ENCODE measurements at places on chromosomes 7 and 10.

DNA sequence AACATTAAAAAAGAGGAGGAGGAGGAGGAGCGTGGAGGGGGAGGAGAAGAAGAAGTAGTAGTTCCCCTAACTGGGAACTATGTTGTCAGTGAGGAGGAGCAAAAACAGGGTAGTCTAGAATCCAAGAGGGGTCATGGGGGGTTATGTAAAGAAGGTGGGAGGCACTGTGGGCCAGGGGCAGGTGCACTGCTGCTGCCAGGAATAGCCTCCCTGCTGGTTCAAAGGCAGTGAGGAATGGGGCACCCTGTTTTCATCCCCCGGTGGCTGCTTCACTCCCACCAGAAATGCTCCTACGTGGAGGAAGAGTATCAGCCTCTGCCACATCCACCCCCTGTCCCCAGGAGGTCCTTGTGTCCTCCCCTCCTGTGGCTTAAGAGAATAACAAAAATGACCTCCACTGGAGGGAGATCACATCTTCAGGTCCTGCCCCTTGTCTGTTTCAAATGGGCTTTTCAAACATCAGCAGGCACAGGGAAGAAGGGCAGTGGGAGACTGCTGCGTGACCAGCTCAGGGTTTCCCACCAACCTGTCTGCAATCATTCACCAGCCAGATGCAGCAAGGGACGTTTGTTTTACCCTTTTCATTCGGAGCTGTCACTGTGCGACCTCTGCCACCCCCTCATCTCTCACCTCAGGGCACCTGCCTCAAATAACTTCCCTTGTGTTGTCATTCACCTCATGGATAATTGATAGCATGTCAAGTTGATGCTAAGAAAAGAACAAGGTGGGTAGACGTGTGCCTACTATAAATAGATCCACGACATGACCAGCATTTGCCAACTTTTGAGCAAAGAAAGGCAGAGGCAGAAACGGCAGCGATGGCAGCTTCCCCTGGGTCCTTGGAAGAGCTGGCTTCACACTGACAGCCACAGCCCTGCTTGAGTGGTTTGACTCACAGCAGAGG, 92.6 kb downstream of the DGKI start:
- DNase-seq = no peak

DNA sequence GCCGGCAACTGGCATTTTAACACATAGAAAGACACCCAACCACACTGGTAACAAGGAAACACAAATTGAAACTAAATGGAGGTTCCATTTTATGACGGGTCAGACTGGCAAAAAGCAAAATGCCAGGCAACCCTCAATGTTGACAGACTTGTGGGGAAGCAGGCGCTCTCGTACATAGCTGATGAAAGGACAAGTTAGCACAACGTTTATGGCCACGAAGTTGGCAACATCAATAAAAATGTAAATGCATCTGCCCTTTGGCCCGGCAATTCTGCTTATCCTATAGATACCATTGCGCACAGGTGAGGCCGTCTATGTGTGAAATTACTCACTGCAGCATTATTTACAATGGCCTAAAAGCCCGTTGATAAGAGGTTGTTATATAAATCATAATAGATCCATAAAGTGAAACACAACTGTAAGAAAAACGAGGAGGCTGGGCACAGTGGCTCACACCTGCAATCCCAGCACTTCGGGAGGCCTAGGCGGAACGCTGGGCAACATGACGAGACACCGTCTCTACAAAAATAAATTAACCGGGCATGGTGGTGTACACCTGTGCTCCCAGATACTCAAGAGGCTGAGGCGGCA, 39.8 kb downstream of the FOXL3 start:
- no peak for DNase-seq

DNA sequence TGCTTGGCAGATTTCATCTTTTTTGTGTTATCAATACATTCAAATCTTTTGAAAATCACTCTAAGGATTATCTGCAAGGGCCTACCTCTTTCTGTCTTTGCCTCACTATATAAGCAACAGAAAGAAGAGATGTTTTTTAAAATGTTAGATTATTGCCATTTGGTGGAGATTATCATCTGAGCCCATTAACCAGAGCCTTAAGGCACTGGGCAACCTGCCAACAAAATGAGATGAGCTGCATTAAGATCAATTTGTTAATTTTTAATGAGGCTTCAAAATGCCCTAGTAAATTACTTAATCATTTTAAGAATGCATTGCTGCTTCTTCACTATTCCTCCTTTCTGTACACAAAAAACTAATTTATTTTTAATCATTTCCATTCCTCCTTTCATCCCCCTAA, 314.1 kb downstream of the SNX13 start:
- no peak for DNase-seq

- DNase-seq = no peak
Measured at GRCh38 chr7:151310578-151310977, 31.0 kb upstream of the NUB1 start.

- no peak for DNase-seq
Measured at GRCh38 chr10:71344993-71345480, 26.0 kb downstream of the SLC29A3 start.

- no peak for DNase-seq
Measured at GRCh38 chr7:108442039-108442568, 14.1 kb downstream of the NRCAM start.

GRCh38 chr7:112067632-112068540, 138.3 kb downstream of the DOCK4 start:
- DNase-seq = no peak

DNA sequence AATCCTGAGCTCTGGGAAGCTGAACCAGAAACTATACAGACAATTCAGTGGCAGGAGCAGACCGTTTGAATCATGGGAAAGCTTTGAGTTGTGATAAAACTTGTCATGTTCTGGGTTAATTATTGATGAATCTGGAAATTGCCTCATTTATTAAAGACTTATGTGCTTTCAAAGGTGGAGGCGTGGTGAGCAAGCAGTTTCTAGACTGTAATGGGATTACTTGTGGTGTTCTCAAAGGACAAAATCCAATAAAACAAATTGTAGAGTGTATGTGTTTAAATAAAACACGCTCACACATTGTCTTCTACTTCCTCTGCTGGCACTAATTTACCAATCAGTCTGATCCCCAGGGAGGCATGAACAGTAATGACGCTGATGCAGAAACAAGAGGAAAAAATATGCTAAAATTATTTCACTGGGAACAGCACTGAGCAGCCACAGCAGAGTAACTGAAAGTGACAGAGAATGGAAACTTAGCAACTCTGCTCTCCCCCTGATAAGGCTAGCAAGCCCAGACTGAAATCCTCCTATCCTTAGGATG, 25.1 kb downstream of the PARD3 start:
- no peak for DNase-seq

DNA sequence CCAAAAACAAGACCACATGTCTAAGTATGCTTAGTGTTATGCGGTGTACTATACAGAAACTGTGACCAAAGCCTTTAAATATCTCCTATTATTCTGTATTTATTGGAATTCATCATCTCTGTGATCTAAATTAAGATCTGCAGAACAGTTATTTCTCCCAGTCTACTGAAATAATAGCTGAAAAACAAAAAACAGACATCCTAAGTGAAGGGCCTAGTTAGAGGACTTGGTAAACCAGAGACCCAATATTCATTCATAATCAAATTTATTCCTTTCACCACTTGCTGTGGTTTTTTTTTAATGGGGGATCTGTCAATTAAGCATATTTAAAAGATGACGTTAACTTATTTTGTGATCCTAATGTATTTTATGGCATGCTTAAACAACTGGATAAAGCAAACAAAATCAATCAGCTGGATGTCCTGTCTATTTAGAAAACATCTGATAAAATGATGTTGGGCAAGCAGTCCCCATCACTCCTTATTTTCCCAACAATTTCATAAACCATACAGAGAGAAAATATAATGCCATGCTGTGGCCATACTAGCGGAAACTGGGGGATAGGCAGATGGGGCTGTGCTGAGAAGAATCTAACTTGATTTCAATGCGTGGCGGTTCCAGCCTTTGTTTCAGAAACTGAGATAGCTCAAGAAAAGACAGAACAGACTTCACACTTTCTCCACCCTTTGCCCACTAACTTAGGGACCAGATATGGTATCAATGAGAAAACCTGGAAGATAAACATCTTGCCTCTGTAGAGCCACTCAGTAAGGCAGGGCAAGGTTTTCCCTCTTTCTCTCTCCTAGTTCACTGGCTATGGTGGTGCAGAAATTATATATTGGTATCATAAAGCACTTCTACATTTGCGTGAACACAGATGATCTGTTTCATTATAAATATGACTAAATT, 32.9 kb downstream of the ICA1 start:
- DNase-seq = no peak

DNA sequence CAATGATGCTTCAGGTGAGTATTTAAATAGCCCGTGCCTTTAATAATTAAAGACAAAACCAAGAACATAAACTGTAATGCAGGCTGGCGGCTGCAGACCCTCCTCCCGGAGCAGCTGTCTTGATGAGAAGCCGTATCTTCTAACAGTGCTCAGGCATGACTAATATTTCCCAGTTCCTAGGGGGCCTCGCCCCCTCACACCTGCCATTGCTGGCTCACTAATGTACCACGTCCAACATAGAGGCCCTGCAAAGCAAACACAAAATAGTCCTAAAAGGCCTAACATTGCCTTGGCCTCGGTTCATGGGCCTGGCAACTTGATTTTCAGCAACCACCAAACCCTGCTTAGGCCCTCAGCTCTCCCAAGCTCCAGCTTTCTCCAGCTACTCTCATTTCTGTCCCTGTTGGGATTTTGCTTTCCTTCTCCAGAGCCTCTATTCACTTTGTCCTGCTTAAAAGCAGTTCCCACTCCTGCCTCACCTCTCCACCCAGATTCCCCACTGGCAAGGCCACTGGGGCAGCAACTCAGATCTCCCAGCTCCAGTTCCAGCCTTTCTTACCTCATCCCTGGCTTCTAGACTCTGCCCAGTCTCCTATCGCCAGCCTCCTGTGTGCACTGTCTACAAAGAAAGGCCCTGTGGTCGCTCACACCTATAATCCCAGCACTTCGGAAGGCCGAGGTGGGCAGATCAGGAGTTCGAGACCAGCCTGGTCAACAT, 16.2 kb downstream of the SORBS1 start:
- no peak for DNase-seq

DNA sequence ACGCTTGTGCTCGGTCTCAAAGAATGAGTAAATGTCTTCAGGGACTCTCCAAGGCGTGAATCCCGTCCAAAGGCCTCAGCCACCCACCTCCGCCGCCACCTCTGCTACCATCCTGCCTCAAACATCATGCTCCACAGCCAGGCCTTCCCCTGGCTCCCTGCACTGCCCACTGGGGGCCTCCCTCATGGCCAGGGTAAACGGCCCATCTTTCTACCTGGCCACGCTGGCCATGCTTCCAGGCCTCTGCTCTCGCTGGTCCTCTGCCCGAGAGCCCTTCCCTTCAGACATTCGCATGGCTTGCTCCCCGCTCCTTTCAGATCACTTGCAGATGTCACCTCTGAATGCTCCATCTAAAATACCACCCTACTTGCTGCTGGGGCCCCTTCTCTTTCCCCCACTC, 40.2 kb downstream of the ZNF783 start:
- no peak for DNase-seq

GRCh38 chr10:4588824-4589223, 237.2 kb upstream of the AKR1E2 start:
- no peak for DNase-seq

GRCh38 chr10:24481241-24481640, 242.4 kb downstream of the ARHGAP21 start:
- no peak for DNase-seq

GRCh38 chr10:15352836-15353235, 18.3 kb downstream of the FAM171A1 start:
- DNase-seq = no peak

DNA sequence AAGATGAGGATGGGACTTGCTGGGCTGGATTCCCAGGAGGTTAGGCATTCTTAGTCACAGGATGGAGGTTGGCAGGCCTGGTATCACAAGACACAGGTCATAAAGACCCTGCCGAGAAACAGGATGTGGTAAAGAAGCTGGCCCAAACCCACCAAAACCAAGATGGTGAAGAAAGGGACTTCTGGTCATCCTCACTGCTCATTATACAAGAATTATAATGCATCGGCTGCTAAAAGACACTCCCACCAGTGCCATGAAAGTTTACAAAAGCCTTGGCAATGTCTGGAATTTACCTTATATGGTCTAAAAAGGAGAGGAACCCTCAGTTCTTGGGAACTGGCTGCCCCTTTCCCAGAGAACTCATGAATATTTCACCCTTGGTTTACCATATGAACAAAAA, 345.5 kb upstream of the POM121L12 start:
- no peak for DNase-seq

- peak; percentile 17 for DNase-seq
Measured at GRCh38 chr10:22253580-22253882, 35.7 kb upstream of the EBLN1 start.

- DNase-seq = no peak
Measured at GRCh38 chr7:155692317-155692716, 47.9 kb downstream of the RBM33 start.

GRCh38 chr10:130014263-130015074, 50.4 kb upstream of the EBF3 start:
- no peak for DNase-seq

DNA sequence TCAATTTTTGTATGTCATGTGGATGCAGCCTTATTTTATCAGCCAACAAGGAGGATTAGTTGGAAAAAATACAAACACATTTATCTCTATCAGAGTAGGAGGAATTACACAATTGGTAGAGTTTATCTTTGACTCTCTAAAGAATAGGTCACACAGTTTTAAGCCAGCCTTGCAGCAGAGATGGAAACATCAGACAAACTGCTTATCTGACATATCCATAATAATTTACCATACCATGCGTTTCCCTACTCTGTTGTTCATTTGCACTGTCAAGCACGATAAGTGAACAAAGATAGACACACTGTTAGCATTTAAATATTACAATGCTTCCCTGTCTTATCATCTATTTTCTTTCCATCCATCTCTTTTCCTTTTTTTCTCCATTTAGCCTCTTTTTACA, 283.7 kb upstream of the SMIM30 start:
- DNase-seq = no peak

DNA sequence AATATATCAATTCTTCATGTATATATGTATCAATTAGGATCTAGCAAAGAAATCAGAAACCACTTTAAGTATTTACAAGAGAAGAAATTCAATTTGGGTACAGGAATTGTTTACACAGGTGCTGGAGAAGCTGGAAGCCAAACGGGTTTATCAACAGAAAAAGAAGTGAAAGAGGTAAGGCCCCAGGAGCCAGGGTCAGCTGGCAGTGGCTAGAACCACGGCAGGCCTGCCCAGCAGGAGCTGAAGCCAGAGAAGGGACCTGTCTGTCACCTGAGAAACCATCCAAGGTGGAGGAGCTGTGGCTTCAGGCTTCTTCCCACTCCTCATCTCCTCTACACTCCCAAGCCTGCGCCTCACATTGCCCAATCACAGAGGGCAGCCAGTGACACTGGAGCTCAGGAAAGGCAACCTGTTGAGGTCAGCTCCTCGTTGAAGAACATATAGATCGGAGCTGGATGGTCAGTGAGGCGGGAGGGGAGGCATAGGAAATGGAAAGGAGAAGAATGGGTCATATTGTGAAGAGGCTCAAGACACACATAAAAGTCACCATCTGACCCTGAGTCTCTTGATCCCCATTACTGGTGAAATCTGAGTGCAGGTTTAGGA, 182.6 kb downstream of the REEP3 start:
- no peak for DNase-seq

DNA sequence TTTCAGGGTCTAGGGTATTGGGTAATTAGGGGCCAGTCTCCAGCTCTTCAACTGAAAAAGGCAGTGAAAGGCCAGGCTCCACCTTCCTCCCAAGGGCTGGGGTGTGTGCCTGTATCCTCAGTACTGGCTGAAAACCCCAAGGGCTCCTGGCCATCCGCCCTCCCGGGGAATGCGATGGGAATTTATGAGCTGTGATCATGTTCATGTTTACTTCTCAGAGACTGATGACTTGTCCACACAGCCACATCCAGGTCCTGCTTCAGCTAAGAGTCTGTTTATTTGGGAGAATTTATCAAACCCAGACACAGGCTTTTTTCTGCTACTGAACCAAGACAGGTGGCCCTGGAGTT, 91.7 kb downstream of the CCDC3 start:
- DNase-seq = no peak

Measured in stimulated activated naive CD4-positive, alpha-beta T cell (primary cell).